ENCODE measurements at places on chromosomes 3 and 15.

DNA sequence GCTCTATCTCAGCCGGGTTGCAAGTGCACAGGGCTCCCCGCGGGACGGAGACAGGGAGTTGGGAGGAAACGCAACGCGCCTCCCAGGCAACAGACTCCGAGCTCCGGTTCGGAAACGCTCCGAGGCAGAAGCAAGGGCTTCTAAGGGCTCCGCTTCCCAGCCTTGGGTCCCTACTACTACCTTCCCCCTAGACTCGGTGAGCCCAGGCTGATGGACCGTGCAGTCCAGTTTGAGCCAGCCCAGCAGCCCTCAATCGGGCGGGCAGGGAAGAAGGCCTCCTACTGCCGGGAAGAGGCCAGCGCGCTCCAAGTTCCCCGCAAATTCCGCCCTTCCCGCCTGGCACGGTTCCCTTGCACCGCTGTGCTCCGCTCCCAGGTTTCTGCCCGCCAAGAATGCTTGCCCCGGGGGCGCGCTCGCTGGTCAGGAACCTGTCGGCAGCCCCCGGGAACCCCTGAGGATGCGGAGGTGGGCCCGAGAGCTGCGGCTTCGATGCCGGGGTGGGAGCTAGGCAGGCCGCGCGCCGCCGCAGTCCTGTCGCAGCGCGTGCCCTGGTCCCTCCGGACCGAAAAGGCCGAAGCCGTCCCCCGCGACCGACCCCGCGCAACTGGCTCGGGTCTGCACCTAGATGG, 728 bp downstream of the TRANK1 start:
- DNase-seq, result peak; percentile 93

DNA sequence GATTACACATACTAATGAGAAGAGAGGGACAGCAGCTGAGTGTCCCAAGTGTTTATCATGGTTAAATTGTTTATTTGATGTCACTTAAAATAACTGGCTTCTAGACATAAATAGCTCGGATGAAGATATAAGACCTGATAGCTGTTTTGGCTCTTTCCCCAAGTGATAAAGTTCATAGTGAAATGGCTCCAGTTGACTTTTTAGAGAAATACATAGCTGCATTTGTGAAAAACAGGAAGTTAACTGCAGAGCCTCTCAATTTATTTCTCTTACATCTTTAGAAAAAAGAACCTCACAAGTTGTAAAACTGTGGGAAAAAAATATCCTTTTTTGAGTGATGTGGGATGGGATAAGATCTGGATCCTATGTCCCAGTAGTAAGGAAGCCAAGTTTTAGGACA, 332.9 kb upstream of the RASGRP1 start:
- DNase-seq, result no peak

DNA sequence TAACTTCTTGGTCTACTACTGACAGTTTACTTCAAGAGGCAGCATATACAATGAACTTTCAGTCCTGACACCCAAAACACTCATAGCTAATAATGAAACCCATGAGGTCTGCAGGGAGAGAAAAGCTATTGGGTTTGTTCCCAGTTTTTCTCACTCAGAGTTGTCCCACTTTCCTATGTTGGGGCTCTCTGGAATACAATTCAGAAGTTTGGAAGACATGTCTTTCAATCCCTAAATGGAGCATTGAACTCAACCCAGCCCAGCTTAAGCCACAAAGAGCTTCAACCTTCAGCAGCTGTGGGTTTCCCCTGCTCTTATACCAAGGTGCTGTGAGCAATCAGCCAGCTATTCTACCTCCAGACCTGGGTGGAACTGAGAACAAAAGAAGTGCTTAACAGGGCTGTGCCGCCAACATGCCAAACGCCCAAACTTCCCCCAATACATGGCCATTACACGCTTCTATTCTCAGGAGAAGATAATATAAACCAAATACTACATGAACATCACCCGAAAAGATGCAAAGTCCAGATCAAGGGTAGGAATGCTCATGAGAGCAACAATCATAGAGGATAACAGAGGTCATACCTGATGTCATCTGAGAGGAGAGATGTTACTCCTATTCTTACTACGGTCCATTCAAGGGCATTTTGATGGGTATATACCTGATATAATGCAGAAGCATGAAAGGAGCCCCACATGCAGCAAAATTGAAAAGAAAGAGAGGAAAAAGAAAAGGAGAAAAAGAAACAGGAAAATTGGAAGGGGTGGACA, 131.2 kb upstream of the TGFBR2 start:
- DNase-seq, result no peak

DNA sequence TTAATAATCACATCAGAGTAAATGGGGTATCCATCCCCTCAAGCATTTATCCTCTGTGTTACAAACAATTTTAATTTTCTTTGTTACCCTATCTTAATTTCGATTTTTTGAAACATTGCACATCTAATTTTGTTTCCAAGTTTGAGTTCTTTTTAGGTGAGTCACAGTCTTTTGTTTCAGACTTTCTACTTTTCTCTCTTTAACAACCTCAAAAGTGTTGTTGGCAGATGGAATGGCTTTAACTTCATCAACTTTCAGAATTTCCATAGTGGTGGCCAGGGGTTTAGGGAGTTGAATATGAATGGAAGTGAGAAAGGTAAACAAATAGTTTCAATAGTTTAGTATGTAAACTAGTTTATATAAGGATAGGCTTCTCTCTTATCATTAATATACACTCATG, 223.0 kb upstream of the MLF1 start:
- DNase-seq, result no peak

- no peak for DNase-seq
Measured at GRCh38 chr3:129421988-129422745, 6.3 kb downstream of the EFCAB12 start.

DNA sequence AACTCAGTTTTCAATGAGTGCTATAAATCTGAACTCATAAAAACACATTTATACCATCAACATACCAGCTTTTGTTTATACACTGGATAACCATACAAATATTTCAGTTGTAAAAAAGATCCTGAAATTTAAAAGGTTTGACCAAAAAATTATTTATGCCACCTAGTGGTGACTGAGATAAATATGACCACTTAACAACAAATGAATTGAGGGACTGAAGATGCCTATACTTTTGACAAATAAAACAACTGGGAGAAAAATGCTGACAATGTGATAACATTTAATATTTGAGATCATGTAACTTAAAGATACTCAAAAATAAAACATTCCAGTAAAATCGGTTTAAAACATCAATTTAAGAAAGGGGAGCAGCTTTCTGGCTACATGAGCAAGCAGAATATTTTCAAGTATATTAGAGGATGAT, 30.4 kb downstream of the ATG3 start:
- DNase-seq, result peak; percentile 27

GRCh38 chr3:120457827-120458226, 7.0 kb upstream of the FSTL1 start:
- no peak for DNase-seq

- no peak for DNase-seq
Measured at GRCh38 chr3:157368171-157368570, 68.5 kb upstream of the PTX3 start.

- DNase-seq, result peak; percentile 92
Measured at GRCh38 chr3:187740421-187741399, 4.6 kb downstream of the BCL6 start.

GRCh38 chr3:167762296-167762695, 26.8 kb downstream of the SERPINI1 start:
- no peak for DNase-seq

- DNase-seq, result peak; percentile 73
Measured at GRCh38 chr15:85730001-85730820, 64.5 kb downstream of the KLHL25 start.

DNA sequence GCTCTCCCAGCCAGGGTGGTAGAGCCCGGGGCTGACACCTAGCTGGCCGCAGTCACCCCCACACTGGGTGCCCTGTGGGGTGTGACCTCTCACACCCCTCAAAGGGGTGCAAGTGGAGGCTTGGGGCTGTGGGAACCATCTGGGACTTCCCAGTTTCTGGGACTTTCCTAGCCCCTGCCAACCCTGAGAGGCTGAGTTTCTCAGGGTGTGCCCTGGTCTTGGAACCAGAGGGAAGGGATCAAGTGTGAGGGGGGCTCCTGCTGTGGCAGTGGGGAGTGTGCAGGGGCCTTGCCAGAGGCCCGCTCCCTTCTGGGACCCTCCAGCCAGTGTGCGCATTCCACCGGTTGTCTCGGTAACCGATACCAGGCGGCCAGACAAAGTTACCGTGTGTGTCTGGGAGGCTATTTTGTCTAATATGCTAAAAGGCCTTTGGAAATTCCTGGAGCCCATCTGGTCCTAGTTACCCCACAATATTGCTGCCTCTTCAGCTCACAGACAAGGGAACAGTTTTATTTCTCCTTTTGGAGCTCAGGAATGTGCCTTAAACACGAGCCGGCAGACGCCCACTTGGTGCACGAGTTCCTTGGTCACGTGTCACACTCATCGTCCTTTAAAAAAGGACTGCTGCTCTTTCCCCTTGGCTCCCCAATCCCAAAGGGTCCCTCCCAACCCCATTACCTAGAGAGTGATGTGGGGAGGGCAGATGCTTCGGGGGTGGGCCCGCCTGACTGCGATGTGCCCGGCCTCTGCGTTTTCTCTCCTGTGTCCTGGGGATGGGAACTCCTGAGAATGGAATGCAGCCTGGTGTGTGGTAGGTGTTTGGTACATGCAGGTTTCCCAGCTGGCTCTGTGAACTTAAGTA, 33.2 kb downstream of the HDAC11 start:
- peak; percentile 82 for DNase-seq

DNA sequence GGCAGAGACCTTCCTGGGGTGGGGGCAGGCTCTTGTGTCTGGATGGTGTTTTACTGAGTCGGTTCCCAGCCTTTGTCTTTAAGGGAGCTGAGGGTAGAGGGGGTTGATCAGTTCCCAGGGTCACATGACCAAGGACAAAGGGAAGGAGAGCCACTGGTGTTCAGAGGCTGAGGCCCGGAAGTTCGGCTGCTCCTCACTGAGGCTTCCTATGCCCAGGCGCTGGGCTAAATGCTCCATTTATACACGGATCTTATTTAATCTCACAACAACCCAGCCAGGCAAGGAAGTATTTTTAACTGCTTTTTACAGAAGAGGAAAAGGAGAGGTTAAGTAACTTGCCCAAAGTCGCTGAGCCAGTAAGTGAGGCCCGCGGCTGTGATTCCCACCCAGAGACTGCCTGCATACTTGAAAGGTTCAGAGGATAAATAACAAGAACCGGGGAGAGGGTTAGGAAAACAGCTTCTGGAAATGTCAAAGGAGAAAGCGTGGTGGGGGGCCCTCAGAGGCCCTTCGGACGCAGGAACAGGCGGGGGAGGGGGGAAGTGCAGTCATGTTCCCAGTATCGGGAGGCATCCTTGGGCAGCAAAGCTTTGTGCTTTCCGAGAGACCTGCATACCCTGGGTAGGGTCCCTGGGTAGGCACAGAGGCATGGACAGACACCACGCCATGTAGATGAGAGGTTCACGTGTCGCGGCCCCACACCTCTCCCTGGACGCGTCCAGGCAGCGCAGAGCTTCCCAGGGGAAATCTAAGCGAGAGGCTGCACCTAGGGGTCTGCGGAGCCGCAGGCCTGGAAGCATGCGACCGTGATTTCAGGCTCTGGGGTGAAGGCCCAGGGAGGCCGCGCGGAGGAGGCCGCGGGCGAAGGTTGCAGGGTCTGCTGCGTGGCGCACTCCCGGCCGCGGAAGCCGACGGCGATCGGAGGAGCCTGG, 21.3 kb downstream of the EPHB3 start:
- peak; percentile 51 for DNase-seq

GRCh38 chr3:167700046-167700445, 34.6 kb downstream of the PDCD10 start:
- no peak for DNase-seq

GRCh38 chr3:2099779-2100191, 1.1 kb downstream of the CNTN4 start:
- DNase-seq, result peak; percentile 28

- DNase-seq, result no peak
Measured at GRCh38 chr3:159158213-159158612, 356.4 kb downstream of the MFSD1 start.

DNA sequence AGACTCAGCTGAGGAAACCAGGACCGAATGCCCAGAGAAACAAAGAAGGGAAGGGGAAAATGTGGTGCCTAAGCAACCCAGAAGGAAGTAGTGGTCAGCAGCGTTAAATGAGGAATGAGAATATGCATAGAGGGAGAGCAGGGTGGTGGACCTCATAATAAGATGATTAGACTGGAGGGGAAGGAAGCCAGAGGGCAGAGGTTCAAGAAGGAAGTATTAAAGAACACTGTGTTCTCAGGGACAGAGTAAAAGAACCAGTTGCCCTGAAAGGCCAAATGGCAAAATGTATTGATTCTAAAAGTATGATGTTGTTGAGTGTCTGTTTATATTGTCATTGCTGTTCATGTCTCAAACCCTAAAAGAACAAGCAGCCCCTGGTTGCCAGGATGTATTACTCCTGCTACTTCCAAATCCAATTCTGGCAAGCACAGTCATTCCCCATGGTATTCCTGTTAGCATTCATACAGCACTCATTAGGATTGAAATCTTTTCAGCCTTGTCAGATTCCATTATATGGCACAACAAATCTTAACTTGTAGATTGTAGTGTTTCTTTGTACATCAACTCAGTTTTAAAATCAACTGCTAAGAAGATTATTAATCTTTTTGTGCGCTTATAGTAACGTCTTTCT, 23.4 kb downstream of the P2RY1 start:
- no peak for DNase-seq

GRCh38 chr15:93243573-93243972, 154.6 kb upstream of the RGMA start:
- DNase-seq, result no peak
